ENCODE measurements at places on chromosomes 6 and 20.

DNA sequence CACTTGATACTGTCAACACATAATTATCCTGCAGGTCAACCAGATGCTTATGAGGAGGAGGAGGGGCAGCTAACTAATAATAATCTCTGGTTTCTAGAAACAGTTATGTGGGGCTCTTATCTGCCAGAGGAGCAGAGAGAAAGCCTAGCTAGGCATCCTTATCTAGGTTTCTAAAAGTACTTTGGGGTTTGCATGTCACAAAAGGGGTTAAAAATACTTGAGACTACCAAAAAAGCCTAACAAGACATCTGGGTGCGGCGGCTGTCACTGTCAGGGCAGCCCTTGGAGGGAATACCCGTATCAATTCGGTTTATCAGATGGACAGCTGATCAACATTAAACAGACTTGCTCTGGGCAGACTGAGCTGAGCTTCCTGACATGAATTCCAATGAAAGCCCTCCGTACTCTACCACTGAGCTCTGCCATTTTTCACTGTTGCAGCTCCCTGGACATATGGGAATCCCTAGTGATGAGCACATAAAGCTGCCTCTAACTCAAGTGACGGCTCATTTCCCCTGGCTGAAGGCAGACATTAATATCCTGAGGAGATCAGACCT is 166.6 kb downstream of the PDSS2 start:
- no peak for DNase-seq

DNA sequence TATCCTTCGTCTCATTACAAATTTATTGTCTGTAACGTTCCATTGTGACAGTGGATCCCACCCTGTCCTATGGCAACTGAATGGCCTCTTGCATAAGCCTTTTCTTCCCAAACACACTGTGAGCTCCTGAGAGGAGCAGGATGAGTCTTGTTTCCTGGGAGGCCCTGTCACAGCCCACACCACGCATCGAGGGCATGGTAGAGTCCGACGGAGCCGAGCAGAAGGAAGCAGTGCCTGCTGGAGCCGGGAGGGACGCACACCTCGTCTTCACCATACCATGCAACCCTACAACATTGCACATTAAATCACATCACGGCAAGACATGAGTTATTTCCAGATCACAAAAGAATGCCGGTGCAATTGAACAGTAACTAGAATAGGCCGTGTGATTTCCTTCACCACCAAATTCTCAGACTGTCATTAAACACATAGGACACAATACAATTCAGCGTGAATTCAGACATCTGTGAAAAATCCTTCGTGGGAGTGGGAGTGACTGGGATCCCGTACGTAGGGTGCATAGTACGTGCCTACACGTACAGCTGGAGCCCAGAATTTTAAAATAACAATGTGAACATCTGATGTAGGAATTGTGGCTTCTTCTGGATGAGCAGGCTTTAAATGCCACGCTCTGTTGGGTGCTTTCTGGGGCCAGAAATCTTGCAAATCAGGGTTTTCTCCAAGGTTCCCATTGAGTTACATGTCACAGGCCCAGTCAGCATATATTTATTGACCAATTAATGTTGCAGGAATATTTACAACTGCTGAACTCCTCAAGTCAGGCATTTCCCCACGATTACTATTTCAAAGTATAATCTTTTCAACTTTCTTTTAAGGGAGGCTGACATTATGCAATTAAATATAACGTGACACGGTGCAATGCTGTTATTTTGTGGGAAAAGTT is 201.8 kb downstream of the TTLL2 start:
- DNase-seq, result no peak

- no peak for DNase-seq
Measured at GRCh38 chr6:19463250-19463649, 373.9 kb upstream of the ID4 start.

DNA sequence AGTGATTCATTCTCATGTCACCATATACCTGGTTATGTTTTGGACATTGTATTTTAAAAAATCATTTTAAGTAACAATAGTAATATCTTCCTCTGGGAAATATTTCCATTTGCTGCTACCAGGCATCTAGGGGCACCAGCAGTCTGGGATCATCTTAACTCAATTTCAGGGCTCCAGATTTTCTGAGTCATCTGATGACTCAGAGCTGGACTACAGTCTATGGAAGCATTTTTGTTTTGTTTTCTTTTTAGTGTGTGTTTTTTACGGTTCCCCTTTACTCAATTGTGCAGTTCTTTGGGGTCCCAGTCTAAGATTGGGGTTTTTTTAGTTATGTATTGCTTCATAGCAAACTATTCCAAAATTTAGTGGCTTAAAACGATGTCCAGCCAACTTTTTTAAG is 5.7 kb upstream of the FKBP5 start:
- DNase-seq, result no peak
